ENCODE measurements at places on chromosomes 1 and 21.

- peak; percentile 71 for DNase-seq
Measured at GRCh38 chr1:21251773-21252471, 38.3 kb downstream of the ECE1 start.

DNA sequence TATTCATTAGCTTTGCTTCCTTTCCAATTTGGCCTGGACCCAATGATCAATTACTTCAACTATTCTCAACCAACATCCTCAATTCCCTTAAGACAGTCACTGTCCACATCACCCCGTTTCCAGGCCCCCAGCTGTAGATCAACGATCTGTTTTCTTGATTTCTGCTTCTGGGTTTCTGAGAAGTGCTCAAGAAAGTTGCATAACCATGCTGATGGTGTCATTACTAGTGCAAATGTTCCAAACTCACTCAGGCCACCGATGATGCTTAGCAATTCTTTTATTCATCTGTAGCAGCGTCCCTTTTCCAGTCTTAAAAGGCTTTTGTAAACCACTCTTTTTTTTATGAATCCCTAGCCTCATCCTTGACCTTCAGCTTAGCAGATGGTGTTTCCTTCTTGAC, 155.8 kb upstream of the PTGFR start:
- no peak for DNase-seq

GRCh38 chr1:56120021-56120420, 459.3 kb downstream of the PLPP3 start:
- peak; percentile 54 for DNase-seq

DNA sequence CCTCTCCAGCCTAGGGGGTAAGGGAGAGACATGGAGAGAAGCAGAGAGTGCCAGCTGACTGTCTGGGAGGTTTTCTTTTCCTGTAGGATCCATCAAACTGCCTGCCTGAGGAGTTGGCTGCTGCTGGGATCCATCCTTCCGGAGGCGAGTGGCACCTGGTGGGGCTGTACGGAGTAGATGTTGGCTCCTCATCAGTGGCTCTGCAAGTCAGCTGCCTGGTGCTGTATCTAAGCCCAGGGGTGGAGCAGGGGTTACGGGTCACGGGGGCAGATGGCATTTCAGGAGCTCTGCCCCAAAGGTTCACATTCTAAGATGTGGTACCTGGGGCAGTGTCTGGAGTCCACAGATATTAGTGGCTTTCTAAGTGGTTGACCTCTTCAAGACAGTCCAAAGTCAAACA, 128.0 kb downstream of the ACTL8 start:
- no peak for DNase-seq

- DNase-seq, result peak; percentile 10
Measured at GRCh38 chr1:242243472-242243871, 244.6 kb upstream of the MAP1LC3C start.

GRCh38 chr21:31500071-31500470, 156.0 kb upstream of the TIAM1 start:
- no peak for DNase-seq

- DNase-seq, result no peak
Measured at GRCh38 chr1:23456226-23456625, 27.8 kb downstream of the ASAP3 start.

DNA sequence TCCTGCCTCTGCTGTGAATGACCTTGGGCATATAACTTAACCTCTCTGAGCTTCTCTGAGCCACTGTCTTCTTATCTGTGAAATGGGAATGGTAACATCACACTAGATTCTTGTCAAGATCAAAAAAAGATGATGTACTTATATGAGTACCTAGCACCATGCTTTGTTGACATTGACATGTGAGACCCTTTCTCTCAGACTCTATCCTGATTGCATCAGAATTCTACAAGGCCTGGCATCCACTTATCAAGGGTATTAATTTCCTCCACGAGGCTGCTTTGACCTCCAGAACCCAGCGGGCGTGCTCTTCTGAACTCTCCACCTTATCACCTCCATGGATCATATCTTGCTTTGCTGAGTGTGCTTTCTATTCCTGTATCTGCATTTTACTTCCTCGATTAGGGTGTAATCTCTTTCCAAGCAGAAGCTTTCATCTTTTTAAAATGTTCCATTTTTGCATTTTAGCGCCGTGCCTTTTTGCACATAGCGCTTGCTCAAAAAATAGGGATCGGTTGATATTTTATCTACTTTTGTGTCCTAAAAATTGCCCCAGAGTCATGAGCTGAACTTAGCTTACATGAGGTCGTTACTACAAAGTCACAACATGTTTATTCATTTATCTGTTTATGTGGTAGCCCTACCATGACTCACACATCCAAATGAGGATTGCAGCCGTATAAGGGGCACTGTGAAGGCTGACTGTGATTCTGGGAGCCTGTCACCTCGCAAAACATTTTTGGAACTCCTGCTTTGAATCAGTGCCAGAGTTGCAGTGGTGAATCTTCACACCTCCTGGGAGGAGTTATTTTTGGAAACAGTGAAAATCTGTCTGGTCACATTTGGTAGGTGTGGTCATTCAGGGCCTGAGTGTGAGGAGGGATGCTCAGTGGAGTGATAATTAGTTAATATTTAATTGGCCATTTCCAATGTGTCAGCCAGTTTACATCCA, 63.2 kb downstream of the IER5 start:
- peak; percentile 97 for DNase-seq

- no peak for DNase-seq
Measured at GRCh38 chr1:179826626-179827280, 50.9 kb downstream of the TOR1AIP2 start.

GRCh38 chr1:155014709-155015508, 12.3 kb downstream of the ZBTB7B start:
- DNase-seq, result no peak

GRCh38 chr1:151831256-151831591, 378 bp downstream of the RORC start:
- DNase-seq, result no peak

DNA sequence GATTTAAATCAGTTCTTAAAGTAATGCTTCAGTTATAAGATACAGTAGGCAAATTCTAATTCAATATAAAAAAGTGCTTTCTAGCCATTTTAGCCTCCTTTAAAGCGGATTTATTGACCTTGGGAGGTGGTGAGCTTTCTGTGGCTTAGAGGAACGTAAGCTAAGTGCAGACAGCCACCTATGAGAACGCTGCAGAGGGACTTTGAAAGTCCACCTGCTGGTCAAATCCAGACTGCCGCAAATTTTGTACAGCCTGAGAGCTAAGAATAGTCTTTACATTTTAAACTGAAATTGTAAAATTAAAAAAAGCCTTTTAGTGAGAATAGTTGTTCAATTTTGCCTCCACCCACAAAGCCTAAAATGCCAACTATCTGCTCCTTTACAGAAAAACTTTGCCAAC, 67.0 kb upstream of the SSX2IP start:
- DNase-seq, result no peak

DNA sequence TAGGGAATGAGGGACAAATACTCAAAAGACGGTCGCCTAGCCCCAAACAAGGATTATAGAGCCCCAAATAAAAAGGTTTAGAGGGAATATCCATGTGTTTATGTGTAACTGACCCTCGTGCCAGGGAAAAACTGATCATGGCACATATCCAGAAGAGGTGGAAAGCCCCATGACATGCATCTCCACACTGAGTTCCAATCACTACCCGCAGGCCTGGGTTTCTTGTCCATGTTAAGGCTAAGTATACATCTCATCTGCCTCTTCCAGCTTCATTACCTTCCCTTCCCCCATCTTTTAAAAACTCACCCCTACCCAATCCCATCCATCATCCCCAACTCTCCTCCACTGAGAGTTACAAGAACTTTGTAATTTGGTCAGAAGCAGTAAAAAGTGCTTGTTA, 15.2 kb downstream of the GADD45A start:
- no peak for DNase-seq

- DNase-seq, result no peak
Measured at GRCh38 chr1:24384251-24385090, 29.1 kb downstream of the STPG1 start.

DNA sequence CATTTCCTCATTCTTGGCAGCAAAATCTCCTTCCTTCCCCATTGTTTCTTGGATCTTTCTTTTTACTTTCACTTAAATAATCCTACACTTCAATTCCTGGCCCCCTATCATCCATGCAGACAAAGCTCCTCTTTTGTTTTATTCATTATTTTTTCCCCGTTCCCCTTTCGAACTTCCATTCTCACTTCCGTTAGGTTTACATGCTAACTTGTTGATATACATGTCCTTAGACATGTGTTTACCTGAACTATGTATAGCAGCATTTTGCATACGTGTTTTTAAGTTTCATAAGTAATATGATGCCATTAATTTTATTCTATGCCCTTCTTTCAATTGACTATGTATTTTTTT, 67.0 kb upstream of the LYST start:
- no peak for DNase-seq

DNA sequence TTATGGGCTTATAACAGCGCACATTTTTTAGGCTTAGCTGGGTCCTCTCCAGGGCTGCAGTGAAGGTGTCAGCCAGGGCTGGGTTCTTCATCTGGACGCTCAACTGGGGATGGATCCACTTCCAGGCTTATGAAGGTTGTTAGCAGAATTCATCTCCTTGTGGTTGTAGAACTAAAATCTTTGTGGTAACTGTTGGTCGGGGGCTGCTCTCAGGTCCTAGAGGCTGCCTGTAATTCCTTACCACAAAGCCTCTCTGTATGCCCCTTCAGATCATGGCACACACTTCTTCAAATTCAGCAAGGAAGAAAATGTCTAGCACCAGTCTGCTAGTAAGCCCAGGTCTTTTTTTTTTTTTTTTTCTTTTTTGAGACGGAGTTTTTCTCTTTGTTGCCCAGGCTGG, 40.9 kb upstream of the EPS8L3 start:
- no peak for DNase-seq
